GM12878 (cell line): ENCODE measurements at places on chromosomes 2 and 18. TPM values are rescaled to one million over a fixed set of nuclear protein-coding genes. Genes with fewer than 3 reads are reported as not detected.

GRCh38 chr18:49096021-49096420 is 145.3 kb upstream of the SMAD7 start:
- H3K4me1 ChIP-seq = no peaks in the 10 kb centered on the region
- H3K36me3 ChIP-seq = no peaks in the 10 kb centered on the region
- no peak for DNase-seq
- H3K27ac ChIP-seq = no peak overlapping the region
- no peak overlapping the region for H3K4me3 ChIP-seq

- no peak overlapping the region for H3K4me3 ChIP-seq
- H3K27ac ChIP-seq = no peak overlapping the region
- H3K36me3 ChIP-seq = no peaks in the 10 kb centered on the region
- no peaks in the 10 kb centered on the region for H3K27me3 ChIP-seq
These were observed 337.9 kb upstream of the LRRTM1 start for GRCh38 chr2:80642465-80642864.

Gene UGT1A1
- polyA plus RNA-seq = not detected in 2 replicates

Gene BCL11A
- 9.9 and 12.8 TPM in 2 replicates for polyA plus RNA-seq
